HAP-1 (cell line): ENCODE measurements at places on chromosomes 3 and 15.

GRCh38 chr3:170848292-170848917 lies 21.6 kb downstream of the RPL22L1 start:
- no peak for DNase-seq

- no peak for DNase-seq
These were observed 463.6 kb upstream of the NR2F2 start for GRCh38 chr15:95866711-95867440.

GRCh38 chr3:108804966-108805365 lies 17.6 kb upstream of the TRAT1 start:
- DNase-seq = no peak

DNA sequence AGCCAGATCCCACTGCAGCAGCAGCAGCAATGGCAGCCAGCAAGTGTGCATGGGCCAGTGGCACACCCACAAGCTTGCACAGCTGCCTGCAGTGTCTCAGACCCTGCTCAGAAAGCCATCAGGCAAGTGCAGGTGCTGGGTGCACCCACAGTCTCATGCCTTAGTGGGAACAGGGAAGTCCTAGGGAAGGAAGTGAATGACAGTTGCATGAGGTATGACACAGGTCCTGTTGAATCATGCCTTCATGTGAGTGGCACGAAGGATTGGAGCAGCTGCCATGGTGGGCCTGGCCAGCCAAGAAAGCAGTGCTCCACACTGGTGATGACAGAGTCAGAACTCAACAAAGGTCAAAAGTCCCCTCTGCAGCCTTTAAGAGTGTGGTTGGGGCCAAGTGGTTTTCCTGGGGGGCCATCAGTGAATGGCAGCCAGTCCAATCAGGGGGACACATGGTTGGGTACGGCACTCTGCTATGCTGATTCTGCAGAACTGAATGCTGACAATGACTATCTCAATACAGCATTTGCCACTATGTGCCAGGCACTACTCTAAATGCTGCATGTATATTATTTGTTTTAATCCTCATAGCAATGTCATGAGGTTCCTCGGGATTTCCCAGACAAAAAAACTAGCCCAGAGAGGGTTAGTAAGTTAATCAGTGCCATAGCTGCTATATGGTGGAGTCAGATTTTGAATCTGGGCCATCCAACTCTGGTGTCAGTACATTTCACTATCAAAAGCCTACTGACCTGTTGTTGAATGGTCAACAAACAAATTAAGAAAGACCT lies 94.3 kb downstream of the AQP9 start:
- no peak for DNase-seq

DNA sequence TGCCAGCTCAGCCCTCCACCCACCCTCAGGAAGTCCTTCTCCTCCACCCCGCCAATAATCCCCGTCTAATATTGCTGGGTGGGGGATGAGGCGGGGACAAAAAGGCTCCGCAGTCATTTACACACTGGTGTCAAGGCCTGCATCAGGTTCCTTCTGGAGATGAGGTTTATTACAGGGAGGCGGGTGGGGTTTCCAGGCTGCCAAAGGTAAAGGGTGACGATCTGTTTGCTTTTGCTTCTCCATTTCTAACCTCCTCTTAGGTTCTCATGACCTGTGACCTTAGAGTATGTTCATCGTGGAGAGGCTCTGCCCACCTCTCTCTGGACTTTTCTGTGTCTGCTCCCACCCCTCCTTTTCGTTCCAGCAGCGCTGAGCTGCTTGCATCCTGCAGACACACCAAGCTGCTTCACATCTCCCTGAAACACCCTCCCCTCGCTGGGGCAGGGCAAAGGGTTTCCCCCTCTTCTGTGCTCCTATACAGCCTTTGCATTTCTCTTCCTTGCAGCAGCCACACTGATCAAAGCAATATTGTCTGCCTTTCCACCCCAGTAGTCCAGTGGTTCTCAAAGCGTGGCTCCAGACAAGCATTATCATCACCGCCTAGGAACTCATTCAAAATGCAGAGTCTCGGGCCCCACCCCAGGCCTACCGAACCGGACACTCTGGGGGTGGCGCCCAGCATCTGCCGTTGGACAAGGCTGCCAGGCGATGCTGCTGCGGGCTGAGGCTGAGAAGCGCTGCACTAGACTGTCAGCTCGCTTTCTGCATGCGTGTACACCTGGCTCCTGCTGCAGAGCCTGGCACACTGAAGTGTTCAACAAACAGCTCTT lies 26.6 kb downstream of the CA12 start:
- DNase-seq = no peak

DNA sequence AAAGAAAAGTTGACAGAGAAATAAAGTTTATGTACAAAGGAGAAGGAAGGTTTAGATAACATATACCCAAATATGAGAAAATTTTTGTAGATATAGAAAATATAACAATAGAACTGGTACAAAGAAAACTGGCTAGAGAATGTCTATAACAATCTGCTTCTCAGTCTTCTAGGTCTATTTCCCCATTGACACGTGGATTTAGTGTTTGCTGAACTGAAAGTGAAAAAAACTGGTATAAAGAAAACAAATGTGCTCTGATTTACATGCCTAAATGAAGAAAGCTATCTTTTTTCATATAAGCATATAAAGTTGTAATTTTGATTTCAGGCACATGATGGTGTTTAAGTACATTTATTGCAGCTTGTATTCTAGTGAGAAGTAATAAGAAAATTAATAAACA lies 9.8 kb downstream of the KCNMB2 start:
- DNase-seq = no peak

DNA sequence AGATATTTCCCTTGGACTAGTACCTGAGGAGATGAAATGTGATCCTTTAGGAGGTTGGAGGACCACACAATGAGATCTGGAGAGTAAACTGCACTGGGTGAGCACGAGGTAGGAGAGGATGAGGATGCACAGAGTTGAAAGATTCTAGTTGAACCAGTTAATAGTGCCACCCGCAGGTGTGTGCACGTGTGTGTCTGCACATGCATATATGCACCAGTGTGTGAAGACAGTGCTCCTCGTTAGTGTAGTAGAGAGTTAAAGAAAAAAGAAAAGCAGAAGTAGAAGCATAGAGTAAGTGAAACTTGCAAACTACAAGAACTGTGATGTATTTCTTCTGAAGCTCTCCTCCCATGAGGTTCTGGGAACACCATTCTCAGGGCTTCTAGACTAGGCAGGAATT lies 8.4 kb downstream of the MED12L start:
- no peak for DNase-seq

- DNase-seq = peak; percentile 27
These were observed 39.2 kb upstream of the POLR2M start for GRCh38 chr15:57667171-57667849.

DNA sequence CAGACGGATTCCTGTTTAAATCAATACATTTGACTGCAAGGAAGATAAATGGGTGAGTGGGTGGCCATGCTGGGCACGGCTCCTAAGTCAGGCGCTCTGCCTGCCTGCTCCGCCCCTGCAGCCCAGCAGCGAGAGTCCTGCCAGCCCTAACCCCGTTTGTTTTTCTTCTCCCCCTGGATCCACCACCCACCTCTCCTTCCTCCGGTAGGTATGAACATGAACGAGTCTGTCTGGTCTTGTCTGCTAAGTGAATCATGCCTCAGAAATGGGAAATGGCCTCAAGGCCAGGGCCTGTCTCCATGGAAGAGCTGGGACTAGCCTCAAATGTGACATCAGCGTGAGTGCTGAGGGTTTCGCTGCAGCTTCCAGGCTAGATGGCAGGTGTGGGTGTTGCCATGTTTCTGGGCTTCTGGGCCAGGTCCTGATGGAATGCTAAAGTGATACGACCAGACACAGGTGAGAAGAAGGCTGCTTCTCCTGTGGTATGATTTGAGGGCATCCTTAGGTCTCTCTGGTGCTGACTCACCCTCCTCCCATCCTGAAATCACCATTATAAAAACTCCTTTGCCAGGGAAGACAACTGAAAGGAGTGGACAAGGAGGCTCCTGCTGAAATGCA lies 5.6 kb upstream of the FEM1B start:
- no peak for DNase-seq

- peak; percentile 48 for DNase-seq
These were observed 2.5 kb upstream of the MTMR14 start for GRCh38 chr3:9646800-9647152.

DNA sequence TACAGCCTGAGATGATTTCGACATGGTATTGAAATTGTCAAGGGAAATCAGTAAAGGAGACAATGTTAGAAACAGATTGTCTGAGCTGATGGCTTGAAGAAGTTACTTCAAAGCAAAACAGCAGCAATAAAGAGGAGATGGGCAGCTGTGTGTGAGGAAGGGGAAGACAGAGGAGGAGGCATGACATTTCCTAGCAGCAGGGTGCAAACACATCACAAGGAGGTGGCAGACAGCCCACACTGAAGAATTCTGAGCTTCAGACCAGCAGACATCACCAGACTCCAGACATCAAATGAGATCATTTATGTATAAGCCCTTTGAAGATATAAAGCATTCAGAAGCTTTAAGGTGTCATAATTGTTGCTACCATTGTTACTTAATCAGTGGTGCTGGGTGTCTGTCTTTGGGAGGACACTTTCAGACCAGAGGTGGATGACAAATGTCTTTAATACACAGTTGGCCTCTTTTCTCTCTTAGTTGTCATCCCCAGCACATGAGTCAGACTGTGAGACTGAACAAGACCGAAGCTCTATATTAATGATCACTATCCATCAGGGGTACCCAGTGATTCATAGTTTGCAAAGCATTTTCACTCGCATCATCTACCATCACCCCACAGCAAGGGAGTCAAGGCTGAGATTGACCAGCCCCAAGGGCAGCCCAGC lies 203.9 kb downstream of the MINAR1 start:
- DNase-seq = no peak

DNA sequence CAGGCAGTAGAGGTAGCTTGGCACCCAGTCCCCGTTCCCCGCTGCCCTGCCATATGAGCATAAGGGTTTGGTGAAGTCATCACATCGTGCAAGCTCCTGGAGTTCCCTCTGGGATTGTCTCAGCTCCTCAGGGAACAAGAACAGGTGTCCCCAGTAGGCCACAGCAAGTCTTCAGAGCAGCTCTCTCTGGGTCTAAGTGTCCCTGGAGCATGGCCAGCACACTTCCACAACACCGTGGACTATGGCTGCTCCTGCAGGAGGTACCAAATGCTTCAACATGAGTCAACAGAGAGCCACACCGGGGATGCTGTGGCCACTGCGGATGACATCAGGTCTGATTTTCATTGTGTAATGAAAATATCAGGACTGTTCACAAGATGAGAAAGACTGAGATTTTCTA lies 23.1 kb downstream of the ABHD6 start:
- no peak for DNase-seq

GRCh38 chr15:82680200-82681102 lies 29.2 kb downstream of the AP3B2 start:
- peak; percentile 85 for DNase-seq

GRCh38 chr3:51700403-51700802 lies 6.5 kb upstream of the GRM2 start:
- DNase-seq = no peak

DNA sequence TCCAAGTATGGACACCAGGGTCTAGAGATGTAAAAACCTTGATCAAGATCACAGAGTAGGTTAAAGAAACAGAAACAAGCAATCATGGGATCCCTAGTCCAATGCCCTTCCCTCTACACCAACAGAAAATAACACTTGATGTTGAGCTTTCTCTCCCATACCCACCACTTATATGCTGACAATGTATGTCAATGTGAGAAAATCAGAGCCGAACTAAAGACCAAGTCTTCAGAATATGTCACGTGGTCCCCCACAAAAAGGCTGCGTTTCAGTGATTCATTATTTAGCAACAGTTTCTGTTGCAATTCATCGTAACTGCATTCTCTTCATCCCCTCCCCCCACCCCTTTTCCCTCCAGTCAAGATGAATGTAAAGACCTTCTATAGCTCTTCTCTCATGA lies 278.9 kb upstream of the STT3B start:
- DNase-seq = no peak

DNA sequence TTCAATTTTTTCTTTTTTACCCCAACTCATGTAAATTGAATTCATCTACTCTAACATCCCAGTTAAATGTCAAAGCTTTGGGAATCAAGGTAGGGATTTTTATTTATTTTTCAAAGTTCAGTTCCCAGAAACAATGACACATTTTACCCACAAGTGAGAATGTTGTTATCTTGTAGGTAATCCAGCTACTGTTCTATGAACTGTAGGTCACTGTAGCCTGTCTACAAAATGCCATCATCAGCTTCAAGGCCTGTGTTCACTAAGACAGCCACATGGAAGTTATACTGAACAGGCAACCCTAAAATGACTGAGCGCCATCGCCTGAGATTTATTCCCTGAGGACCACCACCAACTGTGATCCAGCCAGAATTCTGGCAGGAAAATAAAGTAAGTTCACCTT lies 219.7 kb downstream of the FHIT start:
- DNase-seq = no peak

- DNase-seq = no peak
These were observed 28.4 kb downstream of the PDE8A start for GRCh38 chr15:85010071-85010385.

- no peak for DNase-seq
These were observed 39.3 kb downstream of the PDHB start for GRCh38 chr3:58394339-58394738.

DNA sequence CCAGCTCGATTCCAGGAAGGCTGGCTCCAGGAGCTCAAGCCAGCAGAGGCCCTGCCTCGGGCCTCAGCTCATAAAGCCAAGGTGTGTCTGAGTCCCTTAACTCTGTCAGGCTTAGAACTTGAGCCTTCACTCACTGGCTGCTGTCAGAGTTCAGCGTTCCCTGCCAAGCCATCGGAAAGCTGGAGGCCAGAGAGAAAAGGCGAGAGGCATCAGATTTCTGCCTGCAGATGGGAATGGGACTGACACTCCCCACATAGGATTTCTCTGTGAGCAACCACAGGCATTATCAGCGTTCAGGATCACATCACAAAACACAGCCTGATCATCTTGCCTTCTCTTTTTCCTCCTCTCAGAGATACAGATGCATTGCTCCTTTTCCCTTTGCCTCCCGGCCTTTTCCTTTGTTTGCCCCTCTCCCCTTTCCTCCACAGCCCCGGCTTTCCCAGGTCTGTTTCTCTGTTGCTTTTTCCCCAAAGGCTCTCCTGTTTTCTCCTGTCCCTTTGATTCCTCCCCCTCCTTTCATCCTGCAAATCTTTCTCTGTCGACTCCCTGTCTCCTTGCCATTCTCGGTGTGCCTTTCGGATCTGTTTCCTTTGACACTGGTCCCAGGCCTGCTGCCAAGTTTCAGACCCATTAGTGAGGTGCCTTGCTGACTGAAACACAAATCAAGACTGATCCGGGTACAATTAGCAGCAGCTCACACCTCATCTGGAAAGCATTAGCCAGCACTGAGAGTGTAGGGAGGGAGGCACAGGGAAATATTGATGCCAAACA lies 44.5 kb upstream of the BOC start:
- peak; percentile 22 for DNase-seq

DNA sequence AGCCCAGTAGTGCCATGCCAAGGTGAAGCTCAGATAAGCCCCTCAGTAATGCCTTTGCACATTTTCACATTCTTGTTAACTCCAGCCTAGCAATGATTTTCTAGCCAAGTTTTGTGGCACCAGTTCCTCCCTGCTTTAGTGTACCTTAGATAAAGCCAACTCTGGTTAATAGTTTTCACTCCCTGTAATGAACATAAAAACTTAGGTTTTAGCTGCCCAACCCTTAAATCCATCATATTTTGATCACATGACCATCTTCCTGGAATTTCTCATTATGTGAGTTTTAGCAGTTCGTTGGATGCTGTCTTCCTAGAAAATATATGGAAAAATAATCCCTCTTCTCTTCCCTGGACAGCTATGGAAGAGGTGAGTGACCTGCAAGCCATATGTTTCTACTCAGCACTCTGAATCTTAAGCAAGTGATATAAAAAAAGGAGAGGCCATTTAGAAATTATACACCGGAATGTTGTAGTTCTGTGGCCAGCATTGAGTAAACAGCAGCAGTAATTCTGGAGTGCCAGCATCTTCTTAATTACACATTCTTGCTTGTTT lies 62.2 kb upstream of the P2RY1 start:
- no peak for DNase-seq
